Activated CD4-positive, alpha-beta T cell treated with anti-CD3 and anti-CD28 coated beads for 48 hours (primary cell): ENCODE measurements at places on chromosomes 12 and 14.
A peak's percentile ranks its signal among the peaks of the same experiment; 100 is the strongest.

- no peak for DNase-seq
Measured at GRCh38 chr12:11778713-11779685, 129.5 kb downstream of the ETV6 start.

GRCh38 chr14:90453401-90453951 lies 56.6 kb downstream of the CALM1 start:
- DNase-seq = no peak

GRCh38 chr12:119082496-119082895 lies 96.2 kb upstream of the HSPB8 start:
- no peak for DNase-seq

DNA sequence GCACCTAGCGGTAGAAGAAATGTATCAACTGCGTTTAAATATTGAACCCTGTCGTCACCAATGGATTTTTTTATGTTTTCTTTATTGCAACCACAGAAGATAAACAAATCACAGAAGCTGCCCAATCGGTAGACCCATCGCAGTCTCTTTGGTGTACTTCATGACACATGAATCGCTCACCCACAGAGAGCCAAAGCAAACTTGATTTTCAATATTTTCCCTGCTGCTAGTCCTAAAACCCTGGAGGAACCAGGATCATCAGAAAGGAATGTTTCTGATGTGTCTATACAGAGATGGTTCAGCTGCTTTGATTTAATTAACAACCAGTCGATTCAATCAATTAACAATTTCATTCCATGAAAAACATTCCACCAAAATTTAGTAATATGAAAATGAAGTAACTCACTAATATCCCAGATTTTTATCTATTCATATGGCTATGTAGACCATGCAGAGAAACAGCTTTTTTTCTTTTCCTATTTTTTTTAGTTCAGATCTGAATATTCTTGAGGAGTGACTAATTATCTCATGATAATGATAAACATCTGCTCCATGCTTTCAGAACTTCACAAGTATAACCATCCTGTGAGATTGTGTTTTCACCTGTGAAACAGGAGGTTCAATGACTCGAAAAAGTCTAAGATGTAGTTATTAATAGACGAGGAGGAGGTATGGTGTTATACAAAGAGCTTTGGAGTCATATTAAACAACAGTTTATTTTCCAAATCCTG lies 46.1 kb downstream of the DIO2 start:
- DNase-seq = no peak

DNA sequence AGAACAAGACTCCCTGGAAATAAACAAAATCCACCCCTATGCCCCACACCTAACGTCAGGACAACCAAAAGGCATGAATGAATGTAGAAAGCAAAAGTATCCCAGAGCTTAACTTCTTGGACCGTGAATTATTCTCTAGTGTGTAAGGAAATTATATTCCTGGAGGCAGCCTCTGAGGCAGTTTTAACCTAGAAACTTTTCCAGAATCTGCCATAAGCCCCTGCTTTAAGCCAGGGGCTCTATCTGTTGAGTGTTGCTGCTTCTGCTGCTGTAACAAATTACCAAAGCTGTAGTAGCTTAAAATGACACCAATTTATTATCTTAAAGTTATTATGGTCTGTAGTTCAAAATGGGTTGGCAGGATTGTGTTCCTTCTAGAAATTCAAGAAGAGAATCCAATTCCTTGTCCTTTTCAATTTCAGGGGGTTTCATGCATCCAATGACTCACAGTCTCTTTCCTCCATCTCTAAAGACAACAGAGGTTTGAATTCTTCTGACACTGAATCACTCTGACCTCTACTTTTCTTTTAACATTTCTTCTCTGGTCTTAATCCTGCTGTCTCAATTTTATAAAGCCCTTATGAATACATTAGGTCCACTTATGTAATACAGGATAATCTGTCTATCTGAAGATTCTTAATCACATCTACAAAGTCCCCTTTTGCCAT lies 242.7 kb downstream of the ATXN7L3B start:
- DNase-seq = no peak

GRCh38 chr14:70004791-70005190 lies 125.6 kb downstream of the SMOC1 start:
- DNase-seq = no peak

DNA sequence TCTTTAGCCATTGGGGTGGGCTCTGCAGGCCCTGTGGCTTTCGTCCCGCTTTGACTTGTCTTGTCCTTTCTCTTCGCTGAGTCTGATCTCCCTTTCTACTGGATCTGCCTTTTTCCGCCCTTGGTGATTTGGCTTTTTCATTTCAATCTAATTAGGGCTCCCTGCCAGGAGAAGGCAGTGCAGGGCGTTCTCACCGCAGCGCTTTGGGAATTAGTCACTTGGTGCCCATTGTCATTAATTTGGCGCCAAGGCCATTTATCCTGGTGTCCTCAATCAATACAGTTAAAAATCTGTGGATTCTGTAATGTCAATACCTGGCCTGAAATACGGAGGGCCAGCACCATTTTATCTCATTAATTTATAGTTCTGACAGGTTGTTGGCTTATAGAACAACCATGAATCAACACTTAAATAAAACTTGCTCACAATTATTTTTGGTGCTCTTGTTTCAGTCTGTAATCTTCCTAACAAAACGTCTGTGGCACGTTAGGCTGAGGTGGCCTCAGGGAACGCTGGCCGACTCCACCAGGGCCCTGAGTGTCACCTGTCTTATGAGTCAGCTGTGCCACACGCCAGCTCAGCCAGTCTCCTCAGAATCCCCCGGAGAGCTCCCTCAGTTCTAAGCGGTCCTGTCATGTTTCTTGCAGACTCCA lies 115.7 kb downstream of the BEGAIN start:
- no peak for DNase-seq

- DNase-seq = no peak
Measured at GRCh38 chr12:46790066-46790465, 35.7 kb downstream of the SLC38A4 start.

- DNase-seq = no peak
Measured at GRCh38 chr12:114220311-114220710, 185.6 kb downstream of the TBX5 start.

GRCh38 chr12:11836282-11837151 lies 187.0 kb downstream of the ETV6 start:
- peak; percentile 82 for DNase-seq

- no peak for DNase-seq
Measured at GRCh38 chr14:26377150-26377549, 220.7 kb downstream of the NOVA1 start.

DNA sequence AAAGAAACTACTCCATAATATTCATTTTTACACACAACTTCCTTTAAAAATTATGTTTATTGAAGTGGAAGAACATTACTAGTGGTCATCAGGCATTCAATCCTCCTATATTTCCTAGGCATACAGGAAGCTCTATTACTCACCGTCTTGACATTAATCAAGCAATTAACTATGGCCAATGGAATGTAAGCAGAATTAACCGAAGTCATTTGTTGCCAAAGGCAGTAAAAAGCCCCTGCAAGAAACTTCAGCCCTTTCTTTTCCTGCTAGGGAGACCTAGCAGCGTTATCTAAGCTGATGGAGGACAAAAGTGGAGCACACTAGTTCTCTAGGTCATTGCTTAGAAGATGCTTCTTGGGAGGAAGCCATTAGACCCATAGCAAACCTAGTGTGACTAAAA lies 399.6 kb downstream of the KCNH5 start:
- DNase-seq = no peak

- no peak for DNase-seq
Measured at GRCh38 chr12:24378548-24379407, 429.3 kb upstream of the SOX5 start.

DNA sequence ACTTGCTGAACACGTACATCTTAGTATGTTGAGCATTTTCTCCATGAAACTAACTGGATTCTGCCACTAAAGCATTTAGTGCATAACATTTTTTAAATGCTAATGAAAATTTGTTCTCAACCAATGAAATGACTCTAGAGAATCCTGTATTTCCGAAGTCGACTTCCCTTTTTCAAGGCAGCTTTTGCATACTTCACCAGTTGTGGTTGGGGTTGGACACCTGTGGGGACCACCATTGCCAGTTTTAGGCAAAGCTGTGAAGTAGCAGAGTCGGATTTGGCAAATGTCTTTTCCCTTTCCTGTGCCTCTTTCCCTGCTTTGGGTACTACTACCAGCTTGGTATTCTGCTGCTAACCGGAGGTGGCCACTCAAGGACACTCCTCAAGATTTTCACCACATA lies 349.2 kb downstream of the BCAT1 start:
- DNase-seq = no peak

DNA sequence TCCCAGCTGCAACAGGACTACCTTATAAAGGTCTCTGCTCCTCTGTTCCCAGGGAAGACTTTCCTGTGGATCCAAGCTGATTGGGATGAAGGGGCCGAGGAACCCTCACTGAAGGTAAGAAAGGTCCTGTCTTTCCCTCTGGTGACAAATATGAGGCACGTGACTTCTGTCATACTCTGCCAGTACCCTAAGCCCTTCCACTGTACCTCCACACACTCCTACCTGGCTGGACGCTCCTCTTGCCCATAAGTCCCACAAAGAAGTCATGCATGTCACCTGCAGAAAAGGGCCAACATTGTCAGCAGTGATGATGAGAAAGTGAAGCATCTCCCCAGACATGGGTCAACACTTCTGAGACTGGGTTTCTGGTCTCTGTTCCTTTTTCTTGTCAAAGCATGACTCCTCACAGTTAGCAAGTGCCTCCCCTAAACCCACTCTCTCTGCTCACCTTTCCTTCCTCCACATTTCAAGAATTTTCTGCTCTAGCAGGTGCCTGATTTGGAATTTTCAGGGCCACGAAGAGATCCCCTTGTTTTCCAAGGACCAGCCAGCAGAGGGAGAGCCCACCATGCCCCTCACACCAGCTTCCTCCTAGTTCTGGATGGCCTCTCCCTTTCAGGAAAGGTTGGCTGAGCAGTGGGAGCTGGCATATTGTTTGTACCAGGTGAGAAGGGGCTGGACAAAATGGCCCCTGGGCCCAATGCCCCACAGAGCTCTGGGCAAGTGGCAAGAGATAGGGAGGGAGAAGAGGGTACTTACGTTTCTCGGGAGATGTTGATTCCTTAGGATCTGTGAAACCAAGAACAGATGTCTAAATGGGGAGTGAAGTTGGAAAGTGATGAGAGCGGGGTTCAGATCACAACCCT lies 3.5 kb downstream of the TAC3 start:
- DNase-seq = no peak

DNA sequence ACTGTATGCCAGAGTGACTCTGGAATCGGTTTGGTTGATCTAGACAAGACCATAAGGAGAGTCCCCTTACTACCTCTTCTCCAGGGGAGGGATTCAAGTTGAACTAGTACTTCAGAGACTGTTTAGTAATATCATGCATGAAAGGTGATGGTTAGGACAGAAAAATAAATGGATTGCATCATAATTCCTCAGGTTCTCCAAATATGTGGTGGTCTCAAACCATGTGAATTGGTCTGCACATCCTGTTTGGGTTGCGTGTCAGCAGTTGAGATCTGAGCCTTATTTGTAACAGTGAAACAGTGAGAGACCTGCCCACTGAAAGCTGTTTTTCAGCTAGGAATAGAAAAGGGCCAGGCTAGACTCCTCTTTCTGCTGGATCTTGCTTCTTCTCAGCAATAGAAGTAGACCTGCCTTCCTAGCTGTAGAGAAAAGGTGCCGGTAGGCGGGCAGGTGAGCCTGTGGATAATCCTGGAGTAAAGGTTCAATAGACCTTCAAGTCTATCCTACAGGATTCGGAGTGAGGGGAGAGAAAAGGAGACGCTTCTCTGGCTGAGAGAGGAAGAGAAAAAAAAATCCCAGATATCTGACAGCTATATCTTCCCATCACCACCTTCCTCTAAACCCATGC lies 258.5 kb upstream of the E2F7 start:
- DNase-seq = no peak

DNA sequence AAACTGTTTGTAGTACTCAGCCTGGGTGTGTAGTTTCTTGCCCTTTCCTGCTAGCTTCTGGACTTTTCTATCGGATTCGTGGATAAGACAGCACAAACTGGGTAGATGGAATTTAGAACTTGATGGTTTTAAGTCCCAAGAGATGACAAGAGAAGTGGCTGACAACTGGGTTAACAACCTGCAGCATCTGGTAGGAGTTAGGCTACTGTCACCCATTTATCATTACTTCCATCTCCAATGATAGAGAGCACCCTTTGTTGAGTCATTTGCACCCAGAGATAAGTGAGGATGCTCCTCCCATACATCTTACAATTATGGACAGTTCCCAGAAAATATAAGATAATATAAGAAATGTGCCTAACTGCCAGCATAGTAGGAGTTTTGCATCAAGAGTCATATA lies 50.2 kb upstream of the FLRT2 start:
- DNase-seq = no peak

GRCh38 chr12:87231818-87232217 lies 797.4 kb downstream of the C12orf50 start:
- DNase-seq = no peak

DNA sequence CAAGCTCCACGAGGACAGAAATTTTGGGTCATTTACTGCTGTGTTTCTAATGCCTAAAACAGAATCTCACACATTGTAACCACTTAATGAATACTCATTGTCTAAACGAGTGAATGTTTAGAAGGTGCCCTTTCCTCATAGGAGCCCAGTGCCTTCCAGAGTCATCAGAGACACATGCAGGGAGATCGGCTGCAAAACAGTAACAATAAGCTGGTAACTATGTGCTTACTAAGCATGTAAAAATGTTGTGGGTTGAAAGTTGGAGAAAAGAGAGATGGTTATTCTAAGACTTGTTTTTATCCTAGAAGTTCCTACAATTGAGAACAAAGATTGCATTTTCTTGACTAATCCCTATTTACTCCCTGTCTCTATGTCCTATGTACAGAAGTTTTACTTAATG lies 7.4 kb downstream of the TESPA1 start:
- no peak for DNase-seq

GRCh38 chr14:103517174-103517566 lies 5.5 kb downstream of the CKB start:
- no peak for DNase-seq

GRCh38 chr14:96148631-96149030 lies 56.0 kb upstream of the BDKRB2 start:
- no peak for DNase-seq

DNA sequence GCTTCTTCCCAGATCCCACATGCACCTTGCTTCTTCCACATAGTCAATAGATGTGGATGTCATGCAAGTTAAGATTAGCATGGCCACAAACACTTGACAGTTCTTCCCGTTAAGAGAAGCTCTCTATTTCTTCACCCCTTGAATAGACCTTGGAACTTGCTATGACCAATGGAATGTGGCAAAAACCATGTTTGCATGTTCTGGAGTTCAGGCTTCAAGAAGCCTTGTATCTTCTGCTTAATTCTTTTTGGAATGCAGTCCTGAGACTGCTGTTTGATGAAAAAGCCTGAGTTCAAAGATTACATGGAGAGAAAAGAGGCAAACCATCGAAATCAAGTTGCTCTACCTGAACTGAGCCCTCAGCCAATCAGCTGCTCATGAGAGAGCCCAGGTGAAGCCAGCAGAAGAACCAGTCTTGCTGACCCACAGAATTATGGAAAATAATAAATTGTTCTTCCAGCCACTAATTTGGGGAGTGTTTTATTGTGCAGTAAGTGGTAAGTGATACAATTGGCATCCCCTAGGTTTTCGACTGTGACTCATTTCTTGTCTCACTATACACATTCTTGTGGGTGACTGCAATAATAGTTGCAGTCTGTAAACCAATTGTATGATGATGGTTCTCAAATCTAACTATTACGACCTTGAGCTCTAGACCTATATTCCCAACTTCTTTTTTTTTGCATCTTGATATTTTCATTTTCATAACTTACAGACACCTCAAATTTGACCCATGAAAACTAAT lies 12.6 kb downstream of the RASSF9 start:
- no peak for DNase-seq

- DNase-seq = no peak
Measured at GRCh38 chr12:93684716-93685115, 7.5 kb downstream of the CRADD start.
